Stimulated activated CD4-positive, alpha-beta T cell treated with anti-CD3 and anti-CD28 coated beads, Interleukin-15, amount 100 ng/mL, for 48 hours (primary cell): ENCODE measurements at places on chromosomes 5 and 9.

GRCh38 chr5:177600508-177601018 is 631 bp downstream of the B4GALT7 start:
- DNase-seq, result no peak

DNA sequence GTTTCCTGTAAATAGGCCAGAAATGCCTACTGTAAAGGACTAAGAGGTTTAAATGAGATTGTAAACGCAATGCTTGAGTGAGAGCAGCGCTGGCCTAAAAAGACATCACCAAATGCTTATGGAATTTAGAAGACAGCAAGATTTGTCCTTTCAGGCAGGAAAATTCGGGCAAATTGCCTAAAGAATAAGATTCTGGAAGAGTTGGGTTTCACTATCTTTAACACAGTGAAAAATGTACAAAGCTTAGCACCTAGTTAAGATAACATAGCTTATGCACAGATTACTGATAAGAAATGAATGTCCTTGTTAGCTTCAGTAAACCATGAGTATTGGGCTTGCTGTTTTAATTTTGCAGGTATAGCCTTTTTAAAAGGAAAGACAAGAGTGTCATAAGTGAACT is 4.7 kb downstream of the FKBP15 start:
- DNase-seq, result no peak

GRCh38 chr5:131223751-131224386 is 40.0 kb upstream of the CDC42SE2 start:
- DNase-seq, result no peak

DNA sequence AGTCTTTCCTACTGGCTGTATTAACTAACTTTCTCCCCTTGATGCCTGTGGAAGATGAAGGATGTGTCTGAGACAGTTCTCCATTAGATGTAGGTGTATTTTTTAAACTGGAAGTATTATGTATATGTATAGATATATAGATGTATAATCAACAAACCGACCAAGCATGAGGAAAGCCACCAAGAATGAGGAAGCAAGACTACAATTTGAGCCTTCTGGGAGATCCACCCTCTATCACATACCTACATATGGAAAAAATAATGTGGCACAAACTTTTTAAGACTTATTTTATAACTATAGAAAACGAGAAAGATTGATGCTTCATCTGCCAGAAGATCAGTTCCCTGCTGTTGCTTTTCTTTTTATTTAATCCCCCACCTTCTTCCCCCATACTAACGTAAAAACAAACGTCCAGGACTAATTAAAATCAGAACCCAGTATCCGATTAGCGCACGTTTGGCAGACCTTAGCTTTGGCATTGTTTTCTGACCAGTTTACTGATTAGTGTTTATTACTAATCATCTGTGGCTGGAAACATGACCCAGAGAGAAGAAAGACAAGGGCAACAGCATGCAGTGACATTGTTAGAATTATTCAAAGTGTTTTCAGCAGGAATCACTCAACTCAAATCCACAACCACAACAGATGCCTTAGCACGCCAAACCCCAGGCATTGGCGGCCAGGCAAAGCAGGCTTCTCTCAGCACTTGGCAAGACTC is 490.2 kb downstream of the EBF1 start:
- no peak for DNase-seq

DNA sequence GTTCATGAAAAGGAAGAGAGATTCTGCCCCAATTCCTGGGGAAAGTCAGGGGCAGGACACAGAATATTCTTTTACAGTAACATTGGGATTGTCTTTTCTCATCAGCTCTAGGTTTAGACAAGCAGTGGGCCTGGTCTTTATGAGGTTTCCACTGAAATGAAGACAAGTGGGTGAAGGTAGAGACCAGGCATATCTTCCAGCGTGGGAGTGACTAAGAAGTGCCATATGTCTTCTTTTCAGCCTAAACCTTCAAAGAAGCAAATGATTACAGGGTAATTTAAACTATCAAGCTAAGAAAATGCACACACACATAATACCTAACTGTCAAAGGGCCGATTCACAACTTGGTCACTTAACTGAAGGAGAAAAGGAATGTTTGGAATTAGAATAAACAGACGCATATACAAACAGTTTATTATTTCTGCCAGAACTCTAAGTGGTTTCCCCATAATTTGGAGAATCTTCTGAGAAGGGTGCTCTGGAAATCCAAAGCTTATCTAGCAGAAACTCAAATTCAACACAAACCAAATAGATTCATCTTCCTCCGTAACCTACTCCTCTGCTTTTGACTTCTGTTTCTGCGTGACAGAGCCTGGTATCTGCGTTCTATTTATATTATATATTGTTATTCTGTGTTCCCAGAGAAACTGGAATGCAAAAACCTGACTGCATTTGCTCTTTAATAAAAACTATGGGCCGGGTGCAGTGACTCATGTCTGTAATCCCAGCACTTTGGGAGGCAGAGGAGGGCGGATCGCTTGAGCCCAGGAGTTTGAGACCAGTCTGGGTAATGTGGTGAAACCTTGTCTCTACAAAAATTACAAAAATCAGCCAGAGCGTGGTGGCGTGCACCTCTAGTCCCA is 22.0 kb upstream of the TEK start:
- DNase-seq, result no peak

- DNase-seq, result no peak
These were observed 277.0 kb downstream of the DIRAS2 start for GRCh38 chr9:90365666-90366065.

GRCh38 chr9:27280860-27281259 is 16.1 kb downstream of the EQTN start:
- DNase-seq, result no peak

GRCh38 chr9:34145165-34145564 is 18.7 kb upstream of the DCAF12 start:
- DNase-seq, result no peak

DNA sequence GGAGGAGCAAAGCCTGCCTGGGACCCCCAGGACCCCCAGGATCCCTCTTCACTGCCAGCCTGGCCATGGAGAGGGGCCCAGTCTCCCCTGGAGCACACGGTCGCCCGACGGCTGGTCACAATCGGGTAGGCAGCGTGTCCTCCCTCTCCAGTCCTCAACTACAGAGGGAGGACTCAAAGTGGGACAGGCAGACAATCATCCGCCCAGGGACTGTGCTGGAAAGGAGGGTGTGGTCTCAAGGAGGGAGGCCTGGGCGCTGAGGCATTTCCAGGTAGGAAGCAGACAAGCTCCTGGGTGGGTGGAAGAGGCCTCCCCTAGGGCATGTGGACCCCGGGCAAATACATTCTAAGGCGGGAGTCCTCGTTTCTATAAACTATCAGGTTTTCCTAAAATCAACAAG is 93.2 kb upstream of the ADAMTS2 start:
- DNase-seq, result no peak

DNA sequence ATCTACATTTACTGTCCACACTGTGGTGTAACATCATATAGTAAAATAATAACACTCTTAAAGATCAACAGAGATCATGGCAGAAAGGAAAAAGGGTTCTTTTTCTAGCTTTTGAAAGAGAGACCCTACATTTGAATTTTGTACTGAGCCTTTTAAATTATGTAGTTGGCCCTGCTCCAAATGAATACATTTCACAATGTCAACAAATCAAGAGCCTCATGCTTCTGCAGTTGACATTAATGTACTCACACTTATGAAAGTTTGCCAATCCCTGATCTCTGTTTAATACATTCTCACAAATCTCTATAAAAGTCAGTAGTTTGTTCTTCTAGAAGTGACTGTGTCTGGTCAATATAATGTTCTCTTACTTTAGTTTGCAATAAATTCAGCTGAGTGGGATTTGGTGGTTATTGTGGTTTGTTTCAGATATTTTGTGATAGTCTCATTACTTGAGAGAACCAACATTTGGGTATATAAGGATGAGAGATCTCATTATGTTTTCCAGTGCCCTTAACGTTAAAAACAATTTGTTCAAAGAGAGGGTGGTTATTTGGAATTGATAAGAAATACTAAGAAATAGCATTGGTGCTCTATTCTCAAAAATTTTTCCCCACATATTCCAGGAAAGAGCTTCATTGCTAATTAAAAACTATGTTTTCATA is 277.8 kb upstream of the FTMT start:
- no peak for DNase-seq

GRCh38 chr5:160303690-160304089 is 8.7 kb downstream of the CCNJL start:
- no peak for DNase-seq

DNA sequence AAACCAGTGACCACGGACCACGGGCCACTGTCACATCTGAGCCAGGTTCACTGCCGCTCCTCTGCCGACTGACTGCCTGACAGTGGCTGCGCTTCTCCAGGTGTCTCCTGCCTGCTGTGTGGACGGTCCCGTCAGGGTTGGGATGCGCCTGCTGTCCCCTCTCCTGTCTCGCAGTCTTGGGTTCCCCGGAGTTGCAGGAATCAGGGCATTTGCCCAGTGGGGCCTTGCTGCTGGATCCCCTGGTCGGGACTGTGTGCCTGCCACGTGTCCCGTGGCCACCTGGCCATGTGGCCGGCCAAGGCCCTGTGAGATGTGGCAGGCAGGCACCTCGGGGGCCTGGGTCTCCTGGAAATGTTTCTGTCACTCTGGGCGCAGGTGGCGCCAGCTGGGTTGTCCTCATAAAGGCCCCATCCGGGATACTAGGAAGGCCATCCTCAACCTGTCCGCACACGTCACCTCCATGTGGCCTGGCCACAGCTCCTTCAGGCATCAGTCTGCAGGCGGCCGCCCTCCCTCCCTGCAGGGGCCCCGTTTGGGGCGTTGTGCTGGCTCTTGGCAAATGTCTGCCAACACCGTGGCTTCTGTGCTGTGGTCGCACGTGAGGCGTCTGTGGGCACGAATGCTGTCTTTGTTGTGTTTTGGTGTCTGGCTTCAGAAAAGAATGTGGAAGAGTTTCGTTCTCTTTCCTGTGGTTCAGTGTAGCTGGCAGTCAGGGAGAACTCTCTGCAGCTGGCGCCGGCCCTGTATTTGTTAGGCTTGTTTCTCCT is 6.4 kb upstream of the TOR4A start:
- no peak for DNase-seq

DNA sequence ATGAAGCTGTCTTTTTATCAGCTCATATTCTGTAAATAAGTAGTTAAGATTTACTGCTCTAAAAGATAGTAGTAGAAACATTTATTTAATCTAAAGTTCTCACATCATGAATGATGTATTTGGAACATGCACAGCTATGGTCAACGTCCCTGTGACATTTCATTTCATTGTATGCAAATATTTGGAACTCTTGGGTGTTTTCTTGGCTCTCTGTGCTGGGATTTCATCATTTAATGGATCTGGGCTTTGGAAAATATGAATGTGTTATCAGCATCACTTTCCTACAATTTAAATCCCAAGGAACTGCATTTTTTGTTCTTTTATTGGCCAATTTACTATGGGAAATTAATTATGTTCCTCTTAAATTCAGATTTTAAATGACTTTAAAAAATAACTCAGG is 462.9 kb downstream of the SEMA5A start:
- no peak for DNase-seq

- no peak for DNase-seq
These were observed 91.1 kb downstream of the PRDM6 start for GRCh38 chr5:123180178-123180577.

DNA sequence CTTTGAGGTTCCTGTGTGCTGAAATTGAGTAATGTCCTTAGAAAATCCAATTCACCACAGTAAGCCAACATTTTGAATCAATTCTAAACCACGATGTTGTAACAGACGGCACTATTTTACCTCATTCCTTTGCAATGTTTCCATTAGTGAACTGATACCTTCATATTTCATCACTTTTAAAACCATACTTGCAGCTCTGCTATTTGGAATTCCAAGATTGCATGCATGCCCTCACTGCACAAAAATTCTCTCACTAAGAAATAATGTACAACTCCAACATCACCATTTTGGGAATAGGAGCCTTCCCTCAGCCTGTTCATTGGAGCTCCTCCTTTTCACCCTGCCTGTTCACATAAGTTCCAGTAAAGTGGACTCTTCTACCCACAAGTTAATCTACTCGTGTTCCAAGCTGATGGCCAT is 74.8 kb upstream of the TGFBR1 start:
- DNase-seq, result no peak

DNA sequence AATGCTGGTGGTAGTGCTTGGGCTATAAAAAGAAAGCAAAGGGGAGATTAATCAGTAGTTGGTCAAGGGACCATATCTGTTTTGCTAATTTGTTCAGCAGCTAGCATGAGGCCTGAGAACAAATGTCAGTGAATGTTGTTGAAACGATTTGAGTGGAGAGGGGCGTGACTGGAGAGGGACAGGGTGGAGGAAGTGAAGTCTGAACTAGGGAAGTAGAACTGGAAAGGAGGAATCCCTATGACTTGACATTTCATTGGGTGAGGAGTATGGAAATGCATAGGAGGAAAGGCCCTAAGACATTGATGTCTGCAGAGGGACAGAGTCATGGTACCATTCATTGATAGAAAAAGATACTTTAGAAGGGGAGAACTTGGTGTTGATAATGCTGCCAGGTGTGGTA is 19.7 kb downstream of the TLE4 start:
- DNase-seq, result no peak

GRCh38 chr9:84271921-84272556 is 68.5 kb downstream of the SLC28A3 start:
- no peak for DNase-seq

DNA sequence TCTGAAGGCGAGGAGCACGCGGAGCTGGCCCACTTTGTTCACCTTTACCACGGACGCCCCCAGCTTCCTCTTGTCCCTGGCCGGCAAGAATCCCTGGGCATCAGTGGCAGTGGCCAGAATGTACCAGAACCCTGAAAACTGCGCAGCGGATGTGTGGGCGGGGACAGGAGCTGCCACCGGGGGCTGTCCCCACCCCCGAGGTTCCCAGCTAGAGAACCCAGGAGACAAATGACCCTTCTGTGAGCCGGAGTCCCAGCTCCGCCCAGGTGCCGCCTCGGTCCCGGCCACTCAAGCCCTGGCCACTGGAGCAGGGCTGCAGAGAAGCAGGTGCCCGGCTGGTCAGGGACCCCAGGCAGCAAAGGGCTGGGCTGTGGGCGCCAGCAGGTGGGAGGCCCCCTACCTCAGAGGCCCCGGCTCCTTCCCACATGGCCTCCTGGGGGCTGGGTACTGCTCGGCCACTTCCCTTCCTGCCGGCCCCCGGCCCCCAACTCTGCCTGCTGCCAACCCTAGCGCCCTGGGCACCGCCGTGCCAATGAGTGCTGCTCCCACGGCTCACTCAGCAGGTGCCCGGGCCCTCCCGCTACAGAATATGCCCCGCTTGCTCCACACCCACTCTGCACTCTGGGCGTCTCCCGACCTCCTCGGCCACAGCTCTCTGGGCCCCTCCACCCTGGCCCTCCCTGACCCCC is 713 bp downstream of the LCN10 start:
- DNase-seq, result no peak

- DNase-seq, result no peak
These were observed 37.4 kb downstream of the KIF2A start for GRCh38 chr5:62343428-62343827.

GRCh38 chr9:89716559-89716958 is 111.7 kb downstream of the GADD45G start:
- no peak for DNase-seq

DNA sequence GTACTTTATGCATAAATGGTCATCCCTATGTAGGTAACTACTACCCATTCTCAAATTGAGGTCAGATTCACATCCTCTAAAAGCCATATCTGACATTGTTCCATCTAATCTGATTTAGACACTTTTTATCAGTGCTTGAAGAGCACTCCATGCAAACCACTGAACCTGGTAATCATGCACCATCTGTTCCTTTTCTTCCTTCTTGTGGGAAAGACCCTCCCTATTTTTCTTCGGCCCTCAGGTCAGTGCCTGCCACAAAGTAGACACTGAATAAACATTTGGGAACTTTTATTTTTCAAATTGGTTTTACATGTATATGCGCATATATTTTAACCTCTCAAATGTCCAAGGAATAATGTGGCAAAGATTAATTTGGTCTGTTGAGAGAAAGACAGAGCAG is 26.0 kb upstream of the PDE4D start:
- no peak for DNase-seq
